AML-193 (cell line): ENCODE measurements at places on chromosomes 1 and 21.

DNA sequence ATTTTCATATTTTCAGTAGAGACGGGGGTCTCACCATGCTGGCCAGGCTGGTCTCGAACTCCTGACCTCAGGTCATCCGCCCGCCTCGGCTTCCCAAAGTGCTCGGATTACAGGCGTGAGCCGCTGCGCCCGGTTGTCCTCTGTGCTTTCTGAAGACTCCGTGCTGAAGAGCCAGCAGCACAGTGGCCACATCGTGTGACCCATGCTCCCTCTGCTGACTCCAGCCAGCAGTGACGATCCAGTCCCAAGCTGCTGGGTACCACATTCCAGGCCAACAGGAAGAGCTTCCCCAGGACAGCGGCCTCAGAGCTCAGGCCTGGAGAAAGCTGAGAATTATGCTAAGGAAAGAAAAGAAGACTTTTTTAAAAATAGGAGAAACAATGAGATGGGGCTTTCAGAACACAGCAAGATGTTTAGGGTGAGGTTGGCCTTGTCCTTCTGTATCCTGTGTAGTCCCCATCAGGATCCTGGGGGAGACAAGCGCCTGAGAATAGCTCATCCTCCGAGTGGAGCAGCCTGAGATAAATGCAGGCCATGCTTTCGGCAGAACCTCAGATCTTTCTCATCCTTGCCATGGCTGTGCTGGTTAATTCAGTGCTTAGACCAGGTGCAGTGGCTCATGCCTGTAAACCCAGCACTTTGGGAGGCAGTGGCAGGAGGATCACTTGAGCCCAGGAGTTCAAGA, 207.1 kb downstream of the SLC35F3 start:
- DNase-seq = no peak

DNA sequence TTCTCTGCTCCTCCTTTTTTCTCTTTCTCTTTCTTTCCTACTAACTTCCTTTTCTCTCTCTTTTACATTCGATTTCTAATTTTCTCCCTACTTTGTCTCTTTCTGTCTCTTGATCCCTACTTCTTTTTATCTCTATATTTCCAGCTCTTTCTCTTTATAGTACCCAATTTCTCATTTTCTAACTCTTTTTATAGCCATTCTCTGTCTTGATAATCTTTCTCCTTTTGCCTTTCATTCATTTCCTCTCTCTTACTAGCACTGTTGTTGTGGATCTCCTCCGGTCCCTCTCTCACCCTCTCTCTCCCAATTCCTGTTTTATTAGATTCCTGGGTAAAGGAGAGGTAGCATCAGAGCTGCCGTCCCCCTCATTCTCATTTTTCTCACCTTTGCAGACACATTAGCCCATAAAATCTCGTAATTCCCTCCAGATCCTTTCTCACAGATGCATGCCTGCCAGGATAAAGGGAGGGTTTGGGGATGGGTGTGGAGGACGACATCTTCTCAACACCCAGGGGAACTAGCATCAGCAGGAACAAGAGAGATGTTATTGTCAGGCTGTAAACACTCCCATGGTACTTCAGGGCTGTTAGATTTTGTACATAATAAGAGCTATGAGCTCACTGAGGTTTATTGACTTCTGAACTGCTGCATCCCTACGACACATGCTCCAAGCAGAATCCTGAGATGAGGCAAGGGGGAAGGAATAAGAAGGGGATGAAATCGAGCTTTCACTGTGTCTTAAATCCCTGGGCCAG, 159.0 kb upstream of the GALNT2 start:
- DNase-seq = no peak

- DNase-seq = no peak
Measured at GRCh38 chr1:23035823-23036452, 16.7 kb downstream of the KDM1A start.

DNA sequence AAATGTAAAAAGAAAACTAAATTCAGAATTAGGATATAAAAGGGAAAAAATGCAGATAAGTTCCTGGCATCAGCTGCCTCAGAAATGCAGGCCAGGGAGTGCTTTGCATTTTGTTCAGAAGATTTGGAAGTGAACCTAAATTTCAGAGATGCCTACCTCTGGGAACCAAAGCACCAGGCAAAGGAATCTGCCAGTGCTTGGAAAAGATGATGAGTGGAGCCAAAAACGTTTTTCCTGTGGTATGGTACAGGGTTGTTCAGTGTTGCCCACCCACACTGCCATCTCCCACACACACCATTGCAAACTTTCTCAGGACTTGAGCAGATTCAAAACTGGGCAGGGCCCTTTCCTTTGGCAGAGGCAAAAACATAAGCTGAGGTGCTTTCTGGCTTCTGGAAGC, 349.5 kb downstream of the TGFB2 start:
- DNase-seq = no peak

DNA sequence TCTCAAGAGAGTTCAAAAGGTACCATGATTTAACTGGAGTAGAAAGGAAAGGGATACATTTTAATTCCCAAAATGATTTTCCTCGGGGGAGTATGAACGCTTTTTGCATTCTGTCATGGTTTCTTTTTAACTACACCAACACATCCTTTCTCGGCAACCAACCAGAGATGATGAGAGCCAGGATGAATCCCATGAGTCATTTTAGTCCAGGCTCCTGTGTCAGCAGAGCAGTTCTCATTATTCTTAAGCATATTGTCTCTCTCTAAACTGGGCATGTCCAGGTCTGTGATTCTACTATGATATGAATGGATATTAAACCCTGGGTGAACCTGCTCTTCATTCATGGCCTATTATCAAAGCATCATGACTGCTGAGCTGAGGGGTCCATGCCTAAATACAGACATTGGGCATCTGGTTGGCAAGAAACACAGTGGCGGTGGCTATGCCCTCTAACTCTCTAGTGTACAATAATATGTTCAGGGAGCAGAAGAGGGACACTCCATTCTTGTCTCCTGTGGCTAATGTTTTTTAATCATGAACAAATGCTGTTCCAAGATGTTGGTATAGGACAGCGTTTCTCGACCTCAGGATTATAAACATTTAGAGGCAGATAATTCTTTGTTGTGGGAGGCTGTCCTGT, 124.3 kb upstream of the ESRRG start:
- no peak for DNase-seq

DNA sequence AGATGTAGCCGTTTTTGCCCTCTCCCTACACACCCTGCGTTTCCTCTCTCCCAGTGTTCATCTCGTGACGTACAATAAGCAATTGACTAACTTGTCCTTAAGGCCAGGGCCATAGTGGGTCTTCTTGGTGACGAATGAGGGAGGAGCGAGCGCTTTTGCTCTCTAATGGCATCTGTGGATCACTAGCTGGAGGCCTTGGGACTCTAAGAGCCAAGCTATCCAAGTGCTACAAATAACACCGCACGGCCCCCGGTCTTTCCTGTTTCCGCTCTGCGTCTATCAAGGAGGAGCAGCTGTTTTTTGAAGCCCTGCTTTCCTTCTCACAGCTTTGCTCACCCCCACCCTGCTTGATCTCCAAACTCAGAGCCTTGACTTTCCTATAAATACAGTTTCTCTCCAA, 25.2 kb downstream of the EVA1C start:
- no peak for DNase-seq

GRCh38 chr21:31298618-31299269, 45.3 kb downstream of the TIAM1 start:
- DNase-seq = no peak

GRCh38 chr1:119266386-119266785, 102.2 kb upstream of the HAO2 start:
- no peak for DNase-seq

DNA sequence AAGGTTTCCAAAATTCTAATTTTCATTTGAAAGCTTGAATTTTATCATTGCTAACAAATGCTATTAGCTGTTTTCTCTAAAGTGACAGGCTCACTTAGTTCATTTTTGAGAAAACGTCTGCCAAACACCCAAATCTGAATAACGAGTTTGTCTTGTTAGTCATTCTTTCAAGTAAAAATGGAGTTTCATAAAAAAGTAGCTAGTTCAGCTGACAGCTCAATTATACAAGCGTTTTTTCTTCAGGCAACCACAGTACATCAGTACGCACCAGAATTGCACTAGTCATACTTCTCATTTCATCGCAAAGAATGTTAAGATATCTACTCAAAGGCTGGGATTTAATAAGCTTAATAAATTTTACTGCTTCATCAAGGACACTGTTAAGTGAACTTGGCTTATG, 72.3 kb upstream of the SLFNL1 start:
- DNase-seq = no peak

GRCh38 chr1:32232558-32233304, 10.5 kb downstream of the EIF3I start:
- DNase-seq = no peak

DNA sequence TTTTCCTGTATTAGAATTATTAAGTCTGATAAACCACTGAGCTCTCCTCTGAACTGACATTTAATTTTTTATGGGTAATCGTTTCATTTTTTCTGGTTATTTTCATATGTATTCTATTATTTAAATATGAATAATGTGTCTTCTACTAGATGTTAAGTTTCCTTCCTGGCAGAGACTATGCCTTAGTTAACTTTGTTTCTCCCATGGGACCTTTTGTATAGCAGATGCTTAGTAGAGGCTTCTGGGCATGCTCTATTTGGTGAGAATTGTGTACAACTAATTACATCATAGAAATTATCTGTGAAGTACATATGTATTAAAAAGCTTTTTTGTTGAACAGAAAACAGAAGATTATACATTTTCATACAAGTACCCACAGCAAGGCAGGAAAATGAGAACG, 23.4 kb downstream of the CTBS start:
- no peak for DNase-seq
